Lower lobe of right lung (tissue), 2 donors: ENCODE measurements at places on chromosomes 3 and 15. TPM values are rescaled to one million over a fixed set of nuclear protein-coding genes. Genes with fewer than 3 reads are reported as not detected.

DNA sequence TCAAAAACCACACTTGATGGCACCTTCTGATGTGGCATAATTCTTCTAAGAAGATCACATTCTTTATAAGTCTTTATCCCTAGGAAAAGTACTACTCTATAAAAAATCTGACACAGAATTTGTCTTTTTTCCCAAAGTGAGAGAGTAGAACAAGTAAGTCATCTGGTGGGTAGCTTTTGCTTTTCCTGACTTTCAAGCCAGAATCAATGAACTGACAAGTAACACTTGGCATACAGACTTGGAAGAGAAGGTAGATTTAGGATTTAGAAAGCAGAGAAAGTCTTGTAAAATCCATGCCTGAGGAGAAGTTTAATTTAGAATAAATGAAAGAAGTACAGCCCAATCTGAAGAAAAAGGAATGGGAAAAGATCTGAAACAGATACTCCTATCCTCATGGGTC, 66.6 kb upstream of the TUSC7 start:
- no peak overlapping the region for H3K4me3 ChIP-seq
- no peak for DNase-seq
- no peak overlapping the region for H3K27ac ChIP-seq
- no peaks in the 10 kb centered on the region for H3K36me3 ChIP-seq

DNA sequence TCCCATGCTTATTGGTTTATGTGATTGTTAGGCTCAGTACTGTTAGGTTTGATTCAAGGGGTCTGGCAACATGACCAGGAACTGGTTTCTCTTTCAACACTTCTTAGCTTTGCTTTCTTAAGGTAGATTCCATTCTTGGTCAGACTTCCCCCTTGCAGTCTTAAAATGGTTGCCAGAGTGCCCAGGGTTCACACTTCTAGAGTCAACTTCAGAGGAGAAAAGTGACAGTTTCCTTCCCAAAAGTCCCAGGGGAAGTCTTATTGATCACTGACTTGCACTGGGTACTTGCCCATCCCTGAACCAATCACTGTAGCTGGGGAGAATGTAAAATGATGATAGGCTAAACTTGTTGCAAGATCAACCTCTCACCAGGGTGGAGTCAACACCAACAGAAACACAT, 14.1 kb downstream of the MGLL start:
- H3K4me1 ChIP-seq = peaks cover 15% of the 10 kb centered on the region
- no peak overlapping the region for H3K4me3 ChIP-seq
- no peak overlapping the region for H3K27ac ChIP-seq
- peaks cover 46% of the 10 kb centered on the region for H3K36me3 ChIP-seq
- no peak for DNase-seq
- no peaks in the 10 kb centered on the region for H3K27me3 ChIP-seq

DNA sequence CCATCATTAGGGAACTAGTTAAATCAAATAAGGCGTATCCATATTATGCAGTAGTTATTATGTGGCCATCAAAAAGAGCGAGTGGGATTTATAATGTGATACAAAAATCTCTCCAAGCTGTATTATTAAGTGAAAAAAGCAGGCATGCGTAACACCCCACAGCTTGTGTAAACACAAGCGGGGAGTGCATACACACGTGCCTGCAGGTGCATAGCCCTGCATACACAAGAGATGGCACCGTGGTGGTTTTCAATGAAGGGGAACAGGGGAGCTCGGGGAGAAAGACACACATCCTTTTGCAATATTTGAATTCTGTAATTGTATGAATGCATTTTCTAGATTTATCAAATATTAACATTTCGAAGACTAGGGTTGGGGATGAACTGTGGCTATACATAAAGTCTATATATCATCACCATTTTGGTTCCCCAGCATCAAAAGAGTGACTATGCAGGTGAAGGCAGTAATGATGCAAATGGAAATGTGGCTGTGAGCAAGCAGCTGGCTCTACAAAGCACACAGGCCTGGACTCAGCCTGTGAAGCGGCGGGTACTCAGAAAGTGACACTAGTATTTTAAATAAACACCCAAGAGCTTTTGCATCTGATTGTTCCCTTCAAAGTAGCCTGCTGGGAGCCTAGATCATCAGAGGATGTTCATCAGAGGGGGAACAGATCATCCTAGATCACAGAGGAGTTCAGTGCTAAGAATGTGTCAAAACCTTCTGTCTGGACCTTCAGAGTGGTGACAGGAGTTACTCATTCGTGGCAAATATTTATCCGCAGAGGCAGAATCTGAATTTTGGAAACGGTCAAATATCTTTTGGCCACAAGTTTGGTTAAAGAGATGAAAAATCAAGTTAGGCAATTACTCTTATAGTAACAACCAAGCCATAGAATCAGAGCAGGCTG, 9.4 kb upstream of the KIF7 start:
- H3K27me3 ChIP-seq = no peaks in the 10 kb centered on the region
- H3K36me3 ChIP-seq = no peaks in the 10 kb centered on the region
- DNase-seq = no peak
- peak overlapping the region; percentile 57 for H3K4me3 ChIP-seq
- peaks cover 21% of the 10 kb centered on the region for H3K4me1 ChIP-seq

- no peaks in the 10 kb centered on the region for H3K27me3 ChIP-seq
- H3K4me3 ChIP-seq = no peak overlapping the region
- peaks cover 22% of the 10 kb centered on the region for H3K4me1 ChIP-seq
- DNase-seq = no peak
- no peak overlapping the region for H3K27ac ChIP-seq
Measured at GRCh38 chr3:15638193-15638890, 36.8 kb downstream of the BTD start.

- no peaks in the 10 kb centered on the region for H3K27me3 ChIP-seq
- H3K4me3 ChIP-seq = no peak overlapping the region
- no peaks in the 10 kb centered on the region for H3K36me3 ChIP-seq
- no peak overlapping the region for H3K27ac ChIP-seq
- DNase-seq = no peak
Measured at GRCh38 chr3:160115387-160115786, 109.8 kb upstream of the C3orf80 start.

DNA sequence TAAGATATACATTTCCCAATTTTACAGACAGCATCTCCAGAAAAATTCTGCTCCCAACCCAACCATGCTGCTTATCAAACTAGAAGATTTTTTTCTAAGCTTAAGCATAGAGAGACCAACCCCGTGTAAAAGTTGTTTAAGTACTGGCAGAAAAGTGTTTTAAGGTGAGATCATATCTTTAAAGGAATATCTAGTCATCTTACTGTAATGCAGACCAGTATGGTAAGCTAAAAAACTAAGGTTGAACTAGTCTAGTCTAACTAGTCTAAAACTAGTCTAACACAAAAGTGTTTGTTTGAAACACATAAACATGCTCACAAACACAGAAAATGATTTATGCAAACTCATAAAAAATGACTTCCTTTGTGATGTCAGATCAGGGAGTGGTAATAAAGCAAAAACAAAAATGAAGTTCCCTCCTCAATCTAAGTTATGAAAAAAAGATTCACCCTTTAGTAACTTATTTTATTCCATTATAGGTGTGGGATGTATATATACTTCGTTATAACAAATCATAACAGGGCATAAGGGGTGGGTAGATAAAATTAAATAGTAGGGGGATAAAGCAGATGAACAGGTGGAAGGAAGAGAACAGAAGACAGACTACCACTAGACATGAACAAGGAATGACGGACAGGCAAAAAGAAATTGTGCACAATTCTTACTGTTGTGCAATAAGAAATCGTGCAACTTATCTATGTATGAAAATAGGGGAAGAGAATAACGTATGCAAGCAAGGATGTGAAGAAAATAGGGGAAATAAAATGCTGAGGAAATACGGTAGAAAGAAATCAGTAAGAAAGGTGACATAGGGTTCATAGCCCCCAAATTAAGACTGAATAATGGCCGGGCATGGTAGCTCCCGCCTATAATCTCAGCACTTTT, 10.0 kb downstream of the MYO5A start:
- H3K4me1 ChIP-seq = peaks cover 25% of the 10 kb centered on the region
- H3K27me3 ChIP-seq = no peaks in the 10 kb centered on the region
- no peak overlapping the region for H3K27ac ChIP-seq
- DNase-seq = no peak
- H3K4me3 ChIP-seq = no peak overlapping the region

DNA sequence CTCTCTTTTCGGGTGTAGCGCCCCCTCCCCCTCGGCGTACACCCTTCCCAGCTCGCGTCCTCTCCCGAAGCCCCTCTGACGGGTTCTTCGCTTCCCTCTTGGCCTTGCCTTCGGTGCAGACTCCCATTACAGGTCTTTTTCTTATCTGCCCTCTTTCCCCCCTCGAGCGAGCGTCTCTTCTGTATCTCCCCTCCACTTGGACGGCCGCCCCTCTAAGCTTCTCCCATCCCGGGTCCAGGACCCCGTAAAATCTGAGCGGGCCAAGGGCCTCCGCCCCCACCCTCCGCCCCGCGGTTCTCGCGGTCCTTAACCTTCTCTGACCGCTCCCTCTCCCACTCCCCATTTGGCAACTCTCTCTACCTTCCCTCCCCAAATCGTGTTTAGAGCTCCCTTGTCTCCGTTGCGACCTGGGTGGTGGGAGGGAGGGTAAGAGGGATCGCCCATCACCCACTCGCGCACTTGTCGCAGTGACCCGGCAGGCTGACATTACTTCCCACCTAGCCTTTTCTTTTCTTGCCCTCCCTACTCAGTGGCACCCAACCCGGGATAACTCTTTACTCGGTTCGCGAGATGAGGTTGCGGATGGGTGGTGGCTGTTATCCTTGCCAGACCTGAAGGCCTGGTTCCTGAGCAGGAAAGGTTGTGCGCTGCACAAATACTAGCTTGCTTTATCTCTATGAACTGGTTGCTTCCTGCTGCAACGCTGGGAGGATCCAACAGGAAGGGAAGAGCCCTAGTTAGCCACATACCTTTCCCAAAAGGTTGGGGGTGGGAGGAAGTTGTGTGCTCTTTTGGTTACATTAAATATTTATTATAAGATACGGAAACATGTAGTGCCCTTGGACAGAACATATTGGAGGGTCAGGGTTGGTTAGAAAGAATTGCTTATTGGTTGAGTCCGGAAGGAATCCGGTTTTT, 922 bp downstream of the RAB11A start:
- H3K27me3 ChIP-seq = no peaks in the 10 kb centered on the region
- peaks cover 32% of the 10 kb centered on the region for H3K4me1 ChIP-seq

DNA sequence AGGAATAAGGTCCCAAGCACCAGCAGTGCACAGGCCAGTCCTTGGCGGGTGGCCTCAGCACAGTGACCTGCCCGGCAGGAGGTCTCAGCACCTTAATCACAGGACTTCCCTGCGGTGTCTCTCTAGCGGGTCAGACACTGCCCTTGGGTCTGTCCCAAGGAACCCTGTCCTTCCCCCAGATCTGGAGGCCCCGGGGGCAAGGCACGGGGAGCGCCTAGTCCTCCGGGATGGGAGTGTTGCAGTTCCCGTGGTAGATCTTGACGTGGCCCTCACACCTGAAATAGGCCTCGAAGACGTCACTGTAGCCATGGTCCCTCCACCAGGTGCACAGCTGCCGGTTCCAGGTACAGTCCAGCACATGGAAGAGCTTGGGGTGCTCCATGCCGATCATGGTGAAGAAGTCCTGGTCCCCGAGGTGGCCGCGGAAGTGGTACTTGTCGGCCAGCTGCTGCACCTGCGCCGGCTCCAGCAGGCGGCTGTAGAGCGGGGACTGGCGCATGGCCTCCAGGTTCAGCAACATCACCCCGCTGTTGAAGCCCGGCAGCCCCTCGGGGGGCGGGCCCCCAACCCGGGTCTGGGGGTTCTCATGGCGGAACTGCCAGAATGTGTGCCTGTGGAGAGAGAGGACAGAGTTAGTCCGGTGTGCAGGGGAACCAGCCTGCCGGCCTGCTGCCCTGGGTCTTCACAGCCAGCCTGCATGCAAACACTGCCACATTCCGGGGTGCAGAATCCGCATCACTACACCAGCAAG, 201.3 kb downstream of the XXYLT1 start:
- no peak overlapping the region for H3K27ac ChIP-seq
- no peak overlapping the region for H3K4me3 ChIP-seq
- peak; percentile 42 for DNase-seq
- peaks cover 12% of the 10 kb centered on the region for H3K36me3 ChIP-seq
- no peaks in the 10 kb centered on the region for H3K27me3 ChIP-seq

DNA sequence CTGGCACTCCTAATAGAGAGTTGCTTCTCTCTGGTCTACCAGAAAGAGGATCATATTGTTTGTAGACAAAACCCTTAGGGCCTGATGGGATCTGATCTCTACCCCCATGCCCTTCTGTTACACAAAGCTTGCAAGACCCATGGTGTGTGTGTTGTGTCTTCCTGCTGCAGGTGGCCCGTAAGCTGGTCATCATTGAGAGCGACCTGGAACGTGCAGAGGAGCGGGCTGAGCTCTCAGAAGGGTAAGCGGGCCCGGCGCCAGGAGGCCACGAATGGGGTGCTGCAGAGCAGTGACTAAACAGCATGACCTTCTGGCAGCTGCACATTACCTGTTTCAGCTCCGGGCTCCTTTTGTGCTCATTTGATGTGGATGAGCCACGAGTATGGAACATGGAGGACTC, 18.2 kb downstream of the TPM1 start:
- no peak overlapping the region for H3K4me3 ChIP-seq
- peaks cover 26% of the 10 kb centered on the region for H3K4me1 ChIP-seq
- H3K27ac ChIP-seq = no peak overlapping the region
- H3K36me3 ChIP-seq = peaks cover 88% of the 10 kb centered on the region
- H3K27me3 ChIP-seq = no peaks in the 10 kb centered on the region
- no peak for DNase-seq

- no peaks in the 10 kb centered on the region for H3K36me3 ChIP-seq
- H3K27me3 ChIP-seq = no peaks in the 10 kb centered on the region
- H3K27ac ChIP-seq = no peak overlapping the region
- H3K4me3 ChIP-seq = no peak overlapping the region
- H3K4me1 ChIP-seq = peaks cover 29% of the 10 kb centered on the region
Measured at GRCh38 chr15:40956541-40956982, 3.3 kb downstream of the CHAC1 start.

- peaks cover 41% of the 10 kb centered on the region for H3K4me1 ChIP-seq
- H3K4me3 ChIP-seq = peak overlapping the region; percentile 89
- H3K27ac ChIP-seq = peak overlapping the region; percentile 90
- H3K36me3 ChIP-seq = no peaks in the 10 kb centered on the region
Measured at GRCh38 chr15:90184786-90185704, 16.1 kb upstream of the SEMA4B start.

Gene TNFAIP8L3
- total RNA-seq = 10.4 TPM

Gene NR2E3
- total RNA-seq = not detected

Gene RTP1
- total RNA-seq = not detected

Gene ZNF774
- 5.5 TPM for total RNA-seq

Gene SLC22A13
- total RNA-seq = 0.32 TPM

Gene AGBL1
- total RNA-seq = 12.0 TPM
